ENCODE measurements at places on chromosomes 4 and X. TPM values are rescaled to one million over a fixed set of nuclear protein-coding genes. Genes with fewer than 3 reads are reported as not detected.

The DCUN1D4 gene
- total RNA-seq: 34.7 TPM

The PALLD gene
- 92.7 TPM for total RNA-seq

The MED28 gene
- total RNA-seq: 9.1 TPM

DNA sequence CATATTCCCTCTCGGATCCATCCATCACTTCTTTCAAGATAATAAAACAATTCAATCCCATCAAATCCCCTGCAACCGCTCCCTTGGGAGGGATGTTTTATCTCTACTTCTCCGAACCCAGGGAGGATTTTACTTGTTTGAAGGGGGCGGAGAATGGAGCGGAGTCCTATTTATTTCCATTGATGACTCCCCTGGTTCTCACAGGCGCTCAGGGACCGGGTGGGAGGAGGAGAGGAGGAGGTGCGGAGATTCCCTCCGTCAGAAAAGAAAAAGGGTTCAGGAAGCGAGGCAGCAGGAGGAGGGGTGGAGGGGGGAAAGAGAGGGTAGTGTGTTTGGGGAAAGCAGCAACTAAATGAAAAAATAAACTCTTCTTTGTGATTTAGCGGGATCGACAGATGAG is 2.1 kb downstream of the NDNF start:
- no peak for DNase-seq

- peak; percentile 42 for DNase-seq
Measured at GRCh38 chrX:129622757-129623301, 31.9 kb downstream of the APLN start.

GRCh38 chrX:357693-358471 is 28.8 kb downstream of the PPP2R3B start:
- peak; percentile 14 for DNase-seq

DNA sequence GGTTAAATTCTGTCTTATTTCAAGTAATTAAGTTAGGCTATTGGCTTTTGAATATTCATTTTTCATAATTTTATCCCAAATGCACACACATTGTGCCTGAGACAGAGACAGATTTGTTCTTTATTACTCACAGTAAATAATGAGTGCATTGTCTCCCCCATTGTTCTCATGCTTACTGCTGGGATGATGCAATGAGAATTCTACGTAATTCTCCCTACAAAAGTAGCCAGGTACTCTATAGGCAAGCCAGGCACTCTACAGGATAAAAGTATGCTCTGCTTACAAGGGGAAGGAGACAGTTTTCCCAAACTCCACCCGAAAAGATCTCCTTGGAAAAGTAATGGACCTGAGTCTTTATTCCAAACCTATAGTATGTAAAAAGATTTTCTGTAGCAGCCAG is 1890.7 kb upstream of the PCDH10 start:
- no peak for DNase-seq

- no peak for DNase-seq
Measured at GRCh38 chrX:65203545-65203944, 227.3 kb upstream of the ZC4H2 start.

DNA sequence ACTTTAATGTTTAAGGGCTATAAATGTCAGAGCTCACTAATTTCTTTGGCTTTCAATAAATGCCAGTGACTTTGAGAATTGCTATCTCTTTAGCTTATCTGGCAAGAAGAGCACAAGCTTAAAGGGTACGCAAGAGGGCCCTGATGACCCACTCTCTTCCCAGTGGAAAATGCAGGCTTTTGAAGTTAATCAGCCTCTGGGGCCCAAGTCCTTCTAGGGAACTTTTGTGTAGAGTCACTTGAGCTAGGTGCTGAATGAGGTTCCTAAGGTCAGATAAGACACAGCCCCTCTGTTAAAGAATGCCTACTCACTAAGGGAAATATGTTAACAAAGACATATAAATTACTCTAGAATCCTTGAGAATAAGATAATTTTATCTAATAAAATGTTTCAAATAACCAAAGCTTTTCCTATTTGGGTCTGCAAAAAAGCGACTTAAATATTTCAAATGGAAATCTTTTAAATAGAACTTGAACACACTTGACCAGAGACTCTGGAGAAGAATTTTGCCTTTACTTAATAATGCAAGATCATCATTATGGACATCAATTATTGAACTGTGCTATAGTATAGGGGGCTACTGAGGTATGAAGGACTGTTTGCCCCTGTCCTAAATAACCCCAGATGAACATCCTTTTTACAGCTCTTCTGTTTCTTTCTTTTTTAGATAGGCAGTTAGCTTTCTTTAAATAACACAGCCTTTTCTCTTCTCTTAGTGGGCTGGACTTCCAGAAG is 430.1 kb downstream of the GBA3 start:
- no peak for DNase-seq

- no peak for DNase-seq
Measured at GRCh38 chr4:186669735-186670134, 53.9 kb downstream of the FAT1 start.

GRCh38 chr4:168758351-168758876 is 251.6 kb downstream of the CBR4 start:
- DNase-seq: peak; percentile 70

DNA sequence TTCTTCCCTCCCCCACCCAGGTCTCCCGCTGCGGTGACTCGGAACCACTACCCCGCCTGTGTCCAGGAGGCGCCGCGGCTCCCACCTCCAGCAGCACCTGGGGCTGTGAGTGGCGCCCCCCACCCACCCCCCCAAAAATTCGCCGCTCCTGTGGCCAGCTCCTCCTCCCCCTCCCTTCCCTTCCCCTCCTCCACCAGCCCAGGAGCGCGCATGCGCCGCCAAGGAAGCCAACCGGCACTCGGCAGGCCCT is 278 bp downstream of the CLOCK start:
- DNase-seq: no peak

- DNase-seq: no peak
Measured at GRCh38 chr4:136935305-136935704, 597.0 kb downstream of the PCDH18 start.
